ENCODE measurements at places on chromosomes 2 and 18.

DNA sequence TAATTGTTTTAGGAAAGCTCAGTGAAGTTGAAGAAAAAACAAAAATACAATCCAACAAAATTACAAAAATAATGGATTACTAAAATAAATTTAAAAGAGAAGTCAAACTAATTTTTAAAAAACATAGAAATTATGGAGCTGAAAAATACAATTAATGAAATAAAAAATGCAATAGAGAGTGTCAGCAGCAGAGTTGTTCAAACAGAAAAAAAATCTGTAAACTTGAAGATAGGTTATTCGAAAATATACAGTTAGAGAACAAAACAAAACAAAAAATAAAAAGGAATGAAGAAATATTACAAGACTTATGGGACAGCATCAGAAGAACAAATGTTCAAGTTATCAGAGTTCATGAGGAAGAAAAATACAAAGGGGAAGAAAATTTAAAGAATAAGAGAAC, 114.7 kb downstream of the GULP1 start:
- DNase-seq = no peak

GRCh38 chr2:127508631-127509034, 17.7 kb downstream of the IWS1 start:
- peak; percentile 98 for DNase-seq

DNA sequence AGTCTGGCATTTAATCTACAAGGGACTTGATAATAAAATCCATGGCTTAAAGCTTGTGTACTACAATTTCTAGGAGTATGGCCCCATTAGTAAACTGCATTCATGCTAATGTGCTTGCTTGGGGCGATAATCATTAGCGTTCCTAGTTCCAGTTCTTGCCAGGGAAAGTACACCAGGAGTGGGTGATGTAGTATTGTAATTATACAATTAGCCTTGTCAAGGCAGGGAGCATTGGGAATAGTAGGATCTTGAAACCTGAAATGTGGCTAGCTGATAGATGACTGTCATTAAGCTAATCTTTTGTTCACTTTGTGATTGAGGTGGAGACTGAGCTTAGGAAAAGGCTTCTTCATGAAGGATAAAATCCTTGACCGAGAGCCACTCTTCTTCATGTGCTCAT, 989.2 kb downstream of the CPS1 start:
- no peak for DNase-seq

- DNase-seq = no peak
Measured at GRCh38 chr18:25594351-25594750, 242.4 kb upstream of the ZNF521 start.

DNA sequence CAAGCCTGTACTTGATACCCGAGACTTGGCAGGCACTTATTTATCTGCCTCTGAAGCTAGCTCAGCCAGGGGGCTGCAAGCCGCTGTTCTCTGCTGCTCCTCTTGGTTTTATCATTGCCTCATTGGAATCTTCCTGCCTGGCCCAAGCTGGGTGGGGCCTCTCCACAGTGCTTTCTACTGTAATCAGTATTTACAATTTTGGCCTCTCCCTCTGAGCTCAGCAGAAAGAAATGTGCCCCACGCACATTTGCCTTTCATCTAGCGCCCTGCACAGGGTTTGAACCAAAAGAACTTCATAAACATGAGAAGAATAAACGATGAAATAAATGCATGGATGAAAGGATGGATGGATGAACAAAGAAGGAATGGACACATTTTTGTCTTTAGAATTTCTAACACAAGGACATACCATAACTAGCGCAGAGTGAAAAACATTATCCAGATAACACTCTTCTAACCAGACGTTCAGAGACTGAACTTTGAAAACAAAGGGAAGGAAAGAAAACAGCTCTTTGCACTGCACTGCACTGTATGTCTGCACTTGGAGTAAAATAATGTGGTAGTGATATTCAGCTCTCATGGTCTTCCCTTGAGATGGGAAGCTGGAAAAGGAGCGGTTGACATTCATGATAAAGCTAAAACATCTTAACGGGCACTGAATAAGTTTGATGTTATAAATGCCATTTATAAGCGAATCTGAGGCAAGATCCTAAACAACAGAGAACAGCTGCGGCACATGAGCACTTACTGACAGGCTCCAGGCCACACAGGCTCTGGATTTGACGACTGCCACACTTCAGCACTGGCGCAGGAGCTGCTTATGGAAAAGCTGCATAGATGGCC, 86.8 kb upstream of the SP3 start:
- DNase-seq = peak; percentile 61

- no peak for DNase-seq
Measured at GRCh38 chr2:86675511-86676015, 44.5 kb upstream of the RMND5A start.

DNA sequence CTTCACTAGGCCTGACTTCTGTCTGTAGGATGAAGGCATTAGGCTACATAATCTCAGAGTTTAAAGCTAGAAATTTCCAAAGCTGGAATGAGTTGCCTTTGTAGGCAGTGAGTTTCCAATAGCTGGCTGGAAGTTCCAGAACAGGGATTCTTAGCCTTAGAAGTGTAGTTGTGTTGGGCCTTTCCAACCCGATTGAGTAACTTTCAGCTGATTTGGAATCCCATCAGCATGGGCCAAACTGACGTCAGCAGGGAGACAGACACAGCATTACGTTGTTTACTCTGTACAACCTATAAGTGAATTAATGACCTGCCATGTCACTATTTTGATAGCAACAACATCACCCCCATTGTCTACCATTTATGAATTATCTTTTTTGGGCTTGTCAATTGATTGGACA, 56.9 kb downstream of the SETBP1 start:
- no peak for DNase-seq

DNA sequence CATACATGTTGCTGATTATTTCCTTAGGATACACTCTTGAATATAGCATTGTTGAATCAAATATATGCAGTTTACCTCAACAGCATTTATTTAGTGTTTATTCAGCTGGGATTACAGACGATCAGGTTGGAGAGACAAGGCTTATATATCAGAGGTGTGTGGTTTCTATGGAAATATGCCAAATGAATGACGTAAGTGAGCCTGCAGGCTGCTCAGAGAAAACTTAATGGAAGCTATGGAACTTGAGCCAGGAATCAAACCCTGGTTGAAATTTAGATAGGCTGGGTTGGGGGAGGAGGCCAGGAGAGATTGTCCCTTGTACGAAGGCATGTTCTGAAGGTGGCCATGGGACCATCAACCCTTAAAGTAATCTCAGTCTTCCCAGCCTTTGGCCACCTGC, 79.5 kb downstream of the INPP4A start:
- DNase-seq = peak; percentile 63

DNA sequence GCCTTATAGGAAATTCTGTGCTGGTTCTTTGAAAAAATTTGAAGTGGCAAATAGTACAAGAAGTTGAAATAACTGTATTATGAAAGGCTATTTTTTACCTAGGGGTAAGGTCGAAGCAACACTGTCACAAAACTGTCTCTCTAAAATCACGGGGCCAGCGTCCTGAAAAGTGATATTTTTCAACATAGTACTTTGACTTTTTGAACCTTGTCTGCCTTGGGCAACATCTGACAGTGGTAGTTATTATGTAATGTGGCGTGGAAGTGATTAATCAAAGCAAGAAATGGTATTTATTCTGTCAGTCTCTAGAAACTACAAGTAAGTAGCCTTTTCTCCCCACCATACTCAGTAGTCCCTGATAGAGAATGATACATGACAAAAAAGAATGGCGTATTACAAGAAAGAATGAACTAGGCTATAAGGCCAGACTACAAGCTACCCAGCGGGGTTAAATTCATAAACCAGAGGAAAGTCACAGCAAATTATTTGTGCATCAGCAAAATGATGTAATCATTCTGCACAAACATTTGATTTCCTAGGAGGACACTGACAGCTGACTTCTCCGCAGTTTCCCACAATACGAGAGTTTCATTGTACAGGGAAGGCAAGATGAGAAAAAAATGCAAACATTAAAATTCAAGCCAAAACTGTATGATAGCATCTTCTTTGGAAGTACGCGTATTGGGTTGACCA, 9.8 kb downstream of the GEN1 start:
- no peak for DNase-seq

DNA sequence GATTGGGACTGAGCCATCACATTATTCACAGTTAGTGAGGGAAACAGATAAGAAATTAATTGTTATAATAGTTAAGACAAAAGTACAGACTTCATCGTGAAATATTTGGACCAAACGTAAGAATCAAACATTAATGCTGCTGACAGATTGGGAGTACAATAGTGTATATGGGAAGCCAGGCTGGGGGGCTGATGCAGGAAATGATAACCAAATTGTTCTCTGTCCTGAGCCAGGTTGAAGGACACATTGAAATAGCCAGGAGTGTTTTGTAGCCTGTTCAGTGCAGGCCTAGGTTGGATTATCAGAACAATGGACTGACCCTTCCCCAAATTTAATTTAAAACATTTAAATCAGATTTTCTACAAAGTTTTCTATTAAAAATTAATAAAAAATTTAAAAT, 203.2 kb downstream of the BABAM2 start:
- no peak for DNase-seq

GRCh38 chr2:16251511-16252225, 311.3 kb downstream of the MYCN start:
- no peak for DNase-seq

GRCh38 chr18:51621113-51621863, 423.8 kb upstream of the MEX3C start:
- DNase-seq = peak; percentile 55

GRCh38 chr18:45940724-45941123, 26.4 kb downstream of the EPG5 start:
- DNase-seq = no peak

- no peak for DNase-seq
Measured at GRCh38 chr2:18610090-18610489, 20.7 kb upstream of the NT5C1B start.

- no peak for DNase-seq
Measured at GRCh38 chr2:193124815-193125214, 930.1 kb upstream of the TMEFF2 start.

- DNase-seq = peak; percentile 73
Measured at GRCh38 chr2:23824777-23825212, 102.1 kb downstream of the ATAD2B start.

- no peak for DNase-seq
Measured at GRCh38 chr2:232892221-232892620, 22.2 kb downstream of the SNORC start.

- peak; percentile 65 for DNase-seq
Measured at GRCh38 chr2:119407430-119408220, 24.0 kb upstream of the TMEM37 start.

DNA sequence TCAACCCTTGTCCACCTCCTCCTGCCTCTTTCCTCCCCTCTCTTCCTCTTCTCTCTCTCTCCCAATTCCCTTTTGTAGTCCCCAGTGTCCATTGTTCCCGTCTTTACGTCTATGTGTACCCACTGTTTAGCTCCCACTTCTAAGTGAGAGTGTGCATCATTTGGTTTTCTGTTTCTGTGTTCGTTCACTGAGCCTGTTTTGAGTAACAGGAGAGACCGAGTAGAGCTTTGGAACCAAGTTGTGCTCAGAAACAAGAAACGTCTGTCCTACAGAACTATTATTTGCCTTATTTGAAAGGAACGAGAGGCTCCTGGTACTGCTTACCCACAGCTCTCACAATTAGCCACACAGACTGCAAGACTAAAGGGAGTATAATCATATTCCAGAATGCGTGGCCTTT, 50.1 kb upstream of the MAPRE2 start:
- no peak for DNase-seq

GRCh38 chr18:48913201-48913600, 37.6 kb downstream of the SMAD7 start:
- DNase-seq = no peak

DNA sequence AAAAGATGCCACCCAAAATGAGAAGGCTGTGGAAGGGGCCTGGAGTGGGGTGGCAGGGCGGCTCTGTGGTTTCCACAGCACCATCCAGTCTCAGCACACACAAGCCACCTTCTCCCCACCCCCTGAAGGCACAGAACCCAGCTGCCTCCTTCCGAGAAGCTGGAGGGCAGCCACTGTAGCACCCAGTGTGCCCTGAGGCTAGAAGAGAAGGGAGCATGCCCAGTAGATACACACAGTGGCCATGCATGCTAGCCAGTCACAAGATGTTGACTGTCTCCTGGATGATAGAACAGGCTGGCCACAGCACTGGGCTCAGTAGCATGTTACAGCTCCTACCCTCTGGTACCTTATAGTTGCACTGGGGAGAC, 148.9 kb upstream of the EPAS1 start:
- no peak for DNase-seq

GRCh38 chr2:62660582-62661262, 44.8 kb upstream of the EHBP1 start:
- DNase-seq = peak; percentile 91

GRCh38 chr2:148887350-148888002, 12.4 kb downstream of the KIF5C start:
- no peak for DNase-seq

- DNase-seq = no peak
Measured at GRCh38 chr2:15544227-15544626, 16.9 kb downstream of the NBAS start.

DNA sequence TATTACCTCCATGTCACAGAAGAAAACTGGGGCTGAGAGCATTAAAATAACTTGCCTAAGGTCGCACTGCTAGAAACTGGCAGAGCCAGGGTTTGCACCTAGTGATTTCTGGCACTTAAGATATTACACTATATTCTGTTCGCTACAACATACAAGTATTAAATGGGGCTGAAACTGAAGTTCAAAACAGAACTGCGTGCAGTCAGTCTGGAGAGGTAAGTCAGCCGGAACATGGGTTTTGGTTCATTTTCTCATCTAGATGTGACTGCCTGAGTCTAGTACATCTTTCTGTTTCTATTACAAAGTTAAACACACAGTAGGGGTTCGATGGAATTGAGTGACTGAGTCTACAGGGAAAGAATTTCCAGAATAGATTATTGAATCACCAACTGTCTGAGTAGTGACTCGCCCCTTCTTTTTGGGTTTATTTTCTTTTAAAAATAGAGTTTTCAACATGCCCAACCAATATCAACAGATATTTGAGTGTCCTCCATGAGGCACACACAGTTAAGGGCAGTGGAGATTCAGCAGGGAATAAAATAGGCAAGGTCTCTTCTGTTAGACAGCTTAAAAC, 150.8 kb downstream of the RNF152 start:
- DNase-seq = peak; percentile 36

DNA sequence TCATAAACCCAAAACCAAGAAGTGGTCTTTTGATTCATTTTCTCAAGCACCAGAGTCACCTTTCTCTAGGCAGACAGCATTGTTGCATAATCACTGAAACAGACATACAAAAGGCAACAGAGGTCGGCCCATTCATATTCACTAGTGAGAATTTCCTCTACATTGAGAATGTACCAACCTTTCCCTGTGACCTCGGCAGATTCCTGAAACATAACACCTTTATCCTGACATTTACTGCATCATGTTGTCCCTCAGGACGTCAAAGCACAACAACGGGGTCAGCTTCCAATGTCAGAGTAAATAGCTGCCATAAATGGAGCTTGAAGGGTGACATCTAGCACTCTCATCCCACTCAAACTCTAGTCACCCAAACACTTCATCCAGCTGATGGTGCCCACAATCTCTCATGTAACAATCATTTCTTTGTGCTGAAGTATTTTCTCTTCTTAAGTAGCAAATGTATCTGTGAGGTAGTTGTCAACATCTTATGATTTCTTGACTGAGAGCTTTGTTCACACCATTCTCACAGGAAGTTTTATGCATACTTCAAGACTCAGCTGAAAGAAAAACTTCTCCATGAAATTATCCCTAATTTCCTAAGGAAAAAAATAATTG, 802.6 kb upstream of the CHAC2 start:
- no peak for DNase-seq
